SIG-M5 (cell line): ENCODE measurements at places on chromosomes 6 and 20.
A peak's percentile ranks its signal among the peaks of the same experiment; 100 is the strongest.

GRCh38 chr6:85460921-85461797, 11.3 kb downstream of the NT5E start:
- DNase-seq = peak; percentile 36

GRCh38 chr6:111087871-111088667, 766 bp downstream of the SLC16A10 start:
- DNase-seq = no peak

DNA sequence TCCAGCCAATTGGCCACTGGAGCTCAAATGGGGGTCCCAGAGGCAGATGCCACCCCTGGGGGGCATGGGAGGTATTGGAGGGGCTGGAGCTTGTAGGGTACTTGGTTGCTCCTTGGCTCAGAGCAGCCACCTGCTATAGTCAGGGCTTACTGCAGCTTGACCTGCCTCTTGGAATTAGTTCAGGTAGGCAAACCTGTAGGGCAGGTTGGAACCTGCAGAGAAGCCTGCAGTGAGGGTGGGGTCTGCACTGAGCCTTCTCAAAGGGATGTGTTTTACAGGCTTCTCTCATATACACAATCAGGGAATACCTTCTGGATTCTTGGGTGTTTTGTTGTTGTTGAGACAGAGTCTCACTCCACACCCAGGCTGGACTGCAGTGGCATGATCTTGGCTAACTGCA, 94.2 kb upstream of the MYL9 start:
- no peak for DNase-seq

DNA sequence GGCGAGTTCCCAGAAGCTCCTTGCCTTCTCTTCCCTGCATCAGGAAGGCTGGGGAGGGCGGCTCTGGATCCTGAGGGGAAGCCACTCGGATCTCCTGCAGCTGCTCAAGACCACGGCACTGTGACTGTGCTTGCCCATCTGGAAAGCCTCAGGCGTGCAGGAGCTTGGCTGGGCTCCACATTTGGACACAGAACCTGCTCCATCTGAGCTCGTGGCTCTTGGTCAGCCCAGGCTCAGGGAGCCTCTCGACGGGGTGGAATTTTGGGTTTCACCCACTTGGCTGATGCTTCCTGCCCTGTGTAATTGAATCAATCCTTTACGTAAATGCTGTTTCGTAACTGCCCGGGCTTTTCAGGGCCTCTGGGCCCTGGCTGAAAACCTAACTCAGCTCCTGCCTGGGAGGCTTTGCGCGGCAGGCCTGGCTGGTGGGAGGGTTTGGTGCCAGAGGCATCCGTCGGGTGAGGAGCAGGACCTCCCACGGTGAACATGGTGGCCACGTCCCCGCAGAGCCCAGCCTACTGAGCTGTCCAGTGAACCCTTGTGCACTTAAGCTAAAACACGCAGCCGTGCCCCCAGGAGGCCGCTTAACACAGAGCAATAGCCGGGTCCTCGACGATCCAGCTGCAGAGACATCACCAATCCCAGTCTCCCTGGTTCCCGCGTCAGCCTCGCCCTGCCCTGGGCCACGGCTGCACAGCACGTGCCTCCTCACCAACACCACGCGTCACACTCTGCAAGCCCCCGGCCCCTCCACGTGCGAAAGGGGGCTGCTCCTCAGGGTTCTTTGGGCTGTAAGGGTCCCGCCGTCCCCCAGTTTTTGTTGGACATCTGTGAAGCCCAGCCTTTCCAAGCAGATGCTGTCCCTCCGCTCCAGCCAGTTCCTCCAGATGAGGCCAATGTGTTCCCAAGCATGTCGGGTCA, 241.0 kb downstream of the DLL1 start:
- DNase-seq = no peak

DNA sequence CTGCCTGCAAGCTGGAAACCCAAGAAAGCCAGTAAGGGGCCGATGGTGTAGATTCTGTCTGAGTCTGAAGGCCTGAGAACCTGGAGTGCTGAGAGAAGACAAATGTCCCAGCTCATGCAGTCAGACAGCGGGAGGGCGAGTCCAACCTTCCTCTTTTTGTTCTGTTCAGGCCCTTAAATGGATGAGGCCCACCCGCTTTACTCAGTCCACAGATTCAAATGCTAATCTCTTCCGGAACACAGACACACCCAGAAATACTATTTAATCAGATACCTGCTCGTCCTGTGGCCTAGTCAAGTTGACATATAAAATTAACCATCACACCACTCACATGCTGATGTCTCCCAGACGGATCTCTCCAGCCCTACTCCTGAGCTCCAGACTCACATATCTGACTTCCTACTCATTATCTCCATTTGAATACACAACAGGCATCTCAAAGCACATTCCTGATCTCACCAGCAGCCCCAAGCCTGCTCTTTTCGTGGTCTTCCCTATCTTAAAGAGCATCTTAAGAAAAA, 26.7 kb upstream of the SRC start:
- DNase-seq = no peak

GRCh38 chr20:59993736-59994430, 35.7 kb downstream of the CDH26 start:
- DNase-seq = no peak

GRCh38 chr20:58822149-58822548, 28.6 kb downstream of the GNAS-AS1 start:
- DNase-seq = no peak

GRCh38 chr6:95790787-95791186, 213.5 kb downstream of the MANEA start:
- DNase-seq = no peak

DNA sequence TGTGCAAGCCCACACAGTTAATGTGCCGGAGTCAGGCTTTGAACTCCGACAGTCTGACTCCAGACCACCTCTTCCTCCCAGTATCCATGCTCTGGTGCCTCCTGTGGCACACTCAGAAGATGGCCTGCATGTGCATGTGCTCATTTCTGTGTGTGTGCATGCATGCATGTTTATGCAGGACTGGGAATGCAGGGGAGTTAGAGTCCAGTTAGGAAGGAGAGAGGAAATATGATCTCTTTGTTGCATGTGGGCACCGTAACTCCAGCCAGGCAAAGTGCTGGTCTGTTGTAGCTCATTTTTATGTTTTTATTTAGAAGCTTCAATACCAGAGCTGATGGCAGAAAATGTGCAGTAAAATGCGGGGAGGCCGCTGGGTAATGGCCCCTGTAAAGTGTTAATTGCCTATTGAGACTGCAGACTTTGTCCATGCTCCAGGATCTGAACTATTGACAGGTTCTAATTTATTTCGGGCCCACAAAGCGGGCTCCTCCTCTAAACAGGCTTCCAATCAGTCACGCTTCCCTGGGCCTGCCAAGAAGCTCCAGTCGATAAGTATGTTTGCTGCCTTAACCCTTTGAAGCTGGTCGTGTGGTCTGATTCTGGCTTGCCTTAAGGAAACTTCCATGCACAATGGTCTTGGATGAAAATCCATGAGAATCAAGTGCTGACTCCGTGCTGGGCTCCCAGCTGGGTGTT, 248.3 kb downstream of the DHX35 start:
- no peak for DNase-seq

DNA sequence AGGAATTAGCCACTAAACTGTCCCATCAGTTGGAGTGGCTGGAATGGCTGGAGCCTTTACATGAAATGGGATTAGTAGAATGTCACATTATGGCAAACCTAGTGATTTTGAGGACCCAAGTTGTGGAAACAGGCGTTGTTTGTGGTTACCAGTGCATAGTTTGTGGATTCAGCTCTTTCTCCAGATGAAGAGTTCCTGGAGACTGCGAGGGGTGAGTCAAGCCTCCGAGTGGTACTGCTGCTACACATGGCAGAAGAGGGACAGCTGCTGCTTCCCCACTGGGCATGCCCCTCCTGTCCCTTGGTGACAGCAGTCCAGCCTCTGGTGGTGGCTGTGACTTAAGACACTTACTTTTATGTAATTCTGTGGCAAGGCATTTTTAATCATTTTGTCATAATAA, 94.2 kb upstream of the SCP2D1 start:
- no peak for DNase-seq

DNA sequence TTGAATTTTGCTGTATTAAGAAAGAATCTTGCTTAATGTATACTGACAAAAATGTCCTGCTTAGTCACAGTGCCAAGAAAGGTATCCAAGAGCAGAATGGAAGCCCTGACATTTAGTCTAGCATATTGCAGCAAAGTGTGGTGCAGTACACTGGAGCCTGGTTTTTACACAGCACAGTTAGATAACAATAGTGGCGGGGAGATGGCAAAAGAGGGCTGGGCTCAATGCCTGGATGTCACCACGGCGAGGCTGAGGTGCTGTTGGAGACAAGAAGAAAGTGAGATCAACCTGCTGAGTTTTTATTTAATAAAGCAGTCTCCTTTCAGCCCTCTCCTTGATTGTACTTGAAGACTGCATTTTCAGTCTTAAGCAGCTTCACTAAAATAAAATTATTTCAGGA, 426.0 kb downstream of the LMBRD1 start:
- no peak for DNase-seq
